T-helper 2 cell (primary cell): ENCODE measurements at places on chromosomes 11 and 22.

DNA sequence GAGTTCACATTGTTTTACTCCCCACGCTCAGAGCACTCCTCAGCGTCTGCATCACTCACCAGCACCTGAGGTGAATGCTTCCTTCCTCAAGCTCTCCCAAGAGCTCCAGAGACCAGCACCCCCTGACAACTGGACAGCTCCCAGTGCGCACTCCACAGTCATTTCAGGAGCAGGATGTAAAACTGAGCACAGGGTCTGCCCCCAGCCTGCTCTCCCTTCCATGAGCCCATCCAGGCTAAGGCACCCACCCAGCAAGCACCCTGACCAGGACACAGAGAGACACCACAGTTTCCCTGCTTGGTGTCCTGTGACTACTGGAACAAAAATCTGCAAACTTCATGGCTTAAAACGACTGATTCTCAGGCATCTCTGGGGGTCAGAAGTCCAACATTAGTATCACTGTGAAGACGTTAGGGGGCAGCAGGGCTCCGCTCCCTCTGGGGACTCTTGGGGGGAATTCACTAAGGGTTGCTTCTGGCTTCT, 3.3 kb downstream of the SCGB1D2 start:
- DNase-seq, result peak; percentile 26

- no peak for DNase-seq
Observed at GRCh38 chr22:36234919-36235318, 4.4 kb downstream of the APOL2 start.

- no peak for DNase-seq
Observed at GRCh38 chr11:35932681-35933319, 11.1 kb upstream of the LDLRAD3 start.

DNA sequence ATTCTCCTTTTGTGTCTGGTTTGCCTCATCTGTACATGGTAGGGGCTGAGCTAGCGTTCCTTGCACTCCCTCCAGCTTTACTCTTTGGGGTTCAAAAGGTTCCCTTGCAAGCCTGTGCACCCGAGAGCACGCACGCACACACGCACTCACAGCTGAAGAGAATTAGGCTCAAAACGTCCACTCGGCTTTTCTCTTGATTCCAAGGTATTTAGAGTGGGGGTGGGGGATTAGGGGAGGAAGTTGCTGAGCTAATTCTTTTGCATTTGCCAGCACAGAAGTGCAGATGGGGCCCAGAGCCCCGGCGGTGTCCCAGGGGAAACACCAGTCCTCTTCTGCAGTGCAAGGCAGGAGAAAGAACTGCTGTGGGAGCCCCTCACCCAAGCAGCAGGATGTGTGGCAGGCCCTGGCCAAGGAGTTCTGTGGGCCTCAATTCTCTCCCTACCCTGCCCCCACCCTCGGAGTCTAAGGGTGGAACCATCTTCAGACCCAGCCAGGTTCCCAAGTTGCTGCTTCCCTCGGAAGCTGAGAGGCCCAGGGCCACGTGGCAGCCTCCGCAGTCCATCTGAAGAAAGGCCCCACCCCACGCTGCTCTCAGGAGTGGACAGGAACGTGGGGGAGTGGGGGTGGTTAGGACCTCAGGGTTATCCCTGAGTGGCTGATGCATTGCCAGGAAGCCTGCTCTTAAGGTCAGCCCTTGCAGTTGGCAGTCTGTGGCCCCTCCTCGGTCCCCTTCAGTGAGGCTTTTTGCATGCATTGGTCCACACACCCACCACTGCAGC, 3.8 kb upstream of the KCNQ1OT1 start:
- no peak for DNase-seq

GRCh38 chr11:130369141-130369691, 54.5 kb upstream of the ZBTB44 start:
- no peak for DNase-seq

DNA sequence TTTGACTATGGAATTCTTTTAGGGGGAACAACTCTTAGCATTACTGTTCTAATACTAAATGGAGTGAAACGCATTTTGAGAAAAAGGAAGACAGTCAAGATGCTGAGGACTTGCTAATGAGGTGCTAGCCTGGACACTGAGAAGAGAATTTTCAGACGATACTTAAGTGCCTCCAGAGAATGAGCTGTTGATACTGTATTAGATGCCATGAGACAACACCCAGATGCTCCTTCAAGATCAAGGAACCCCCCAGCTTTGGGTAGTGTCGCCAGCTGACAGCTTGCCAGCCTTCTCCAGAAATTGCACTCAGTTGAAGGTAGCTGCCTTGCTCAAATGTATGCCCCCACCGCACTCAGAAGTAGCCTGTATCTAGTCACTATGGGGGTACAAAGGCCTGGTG, 52.5 kb upstream of the SLC36A4 start:
- no peak for DNase-seq

DNA sequence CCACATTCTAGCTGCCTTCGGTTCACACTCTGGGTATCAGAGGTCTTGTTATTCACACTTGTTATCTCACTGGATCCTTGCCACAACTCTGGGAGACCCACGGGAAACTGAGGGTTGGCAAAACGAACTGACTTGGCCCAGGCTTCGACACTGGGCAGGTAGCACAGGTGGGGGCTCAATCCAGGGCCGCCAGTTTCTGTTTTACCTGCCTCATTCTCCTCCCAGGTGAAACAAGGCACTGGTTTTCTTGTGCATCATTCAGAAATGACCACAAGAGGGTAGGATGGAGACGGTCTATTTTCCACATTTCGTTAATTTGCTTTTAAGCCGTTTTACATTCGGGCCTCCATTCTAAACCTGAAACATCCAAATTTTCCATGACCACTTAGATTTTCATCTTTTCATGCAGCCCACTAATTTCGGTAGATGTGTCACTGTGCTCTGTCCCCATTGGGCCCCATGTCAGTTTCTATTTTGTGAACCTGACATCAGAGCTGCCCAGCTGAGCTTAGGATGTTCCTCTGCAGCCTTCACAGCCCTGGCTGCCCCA, 108.1 kb downstream of the KIAA1671 start:
- peak; percentile 24 for DNase-seq

DNA sequence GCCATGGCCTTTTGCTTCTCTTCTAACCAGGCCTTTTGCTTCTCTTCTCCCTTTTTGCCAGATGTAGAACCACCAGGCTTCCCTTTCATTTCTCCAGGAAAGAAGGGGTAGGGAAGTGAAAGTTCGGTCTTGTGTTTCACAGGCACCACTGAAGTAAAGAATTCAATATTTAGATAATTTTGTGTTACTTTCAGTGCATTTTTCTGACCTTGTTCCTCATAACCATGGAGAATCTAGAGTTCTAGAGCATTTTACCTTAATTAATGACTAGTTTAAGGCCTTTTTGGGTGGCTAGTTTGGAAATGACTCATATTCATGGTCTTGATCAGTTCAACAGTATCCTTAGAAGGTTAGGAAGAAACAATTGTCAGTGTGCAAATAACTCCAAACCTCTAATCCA, 22.7 kb downstream of the GRAMD1B start:
- DNase-seq, result no peak

- no peak for DNase-seq
Observed at GRCh38 chr11:11117730-11118129, 235.3 kb downstream of the CSNK2A3 start.

DNA sequence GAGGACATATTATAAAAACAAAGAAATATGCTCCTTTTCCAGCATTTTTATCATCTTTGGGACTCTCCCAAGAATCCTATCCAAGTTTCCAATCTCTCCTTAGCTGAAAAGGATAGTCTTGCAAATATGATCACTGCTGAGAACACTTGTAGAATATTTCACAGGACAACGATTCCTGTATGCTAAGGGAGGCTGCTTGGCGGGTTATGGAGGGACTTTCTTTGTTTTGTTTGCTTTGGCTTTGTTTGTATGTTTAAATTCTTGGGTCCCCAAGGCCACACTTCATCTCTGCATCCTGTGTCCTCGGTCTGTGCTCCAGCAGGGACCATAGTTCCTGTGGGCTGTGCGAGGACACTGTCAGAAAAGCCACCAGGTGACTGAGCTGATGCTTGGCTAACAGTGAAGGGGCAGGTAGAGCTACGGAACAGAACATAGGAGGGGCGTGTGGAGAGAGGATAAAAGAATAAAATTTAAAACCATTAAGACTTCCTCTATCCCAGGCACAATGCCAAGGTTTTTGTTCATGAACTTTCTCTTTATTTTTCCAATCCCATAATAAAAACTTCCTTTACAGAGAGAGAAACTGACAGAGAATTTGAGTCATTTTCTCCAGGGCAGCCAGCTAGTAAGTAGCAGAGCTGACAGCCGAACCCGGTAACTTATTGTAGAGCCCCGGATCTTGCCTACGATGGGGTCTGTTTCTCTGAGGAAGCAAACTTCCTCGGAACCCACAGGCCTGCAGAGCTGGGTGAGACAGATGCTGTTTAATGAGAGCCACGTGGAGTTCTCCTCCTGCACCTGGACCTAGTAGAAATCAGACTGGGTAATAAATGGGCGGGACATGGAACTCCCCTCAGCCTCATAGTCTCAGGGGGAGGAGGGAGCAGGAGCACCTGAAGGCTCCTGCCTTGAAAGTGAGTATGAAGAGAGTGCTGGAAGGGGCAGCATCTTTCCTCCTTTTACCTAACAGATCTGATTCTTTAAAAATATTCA, at the start of gene IZUMO1R:
TSS of gene IZUMO1R (plus strand) at position 615 of the 993 bp plus-strand sequence. CDS start 1,057 bp downstream, outside the sequence.
- no peak for DNase-seq

GRCh38 chr11:13288375-13289029, 10.9 kb downstream of the BMAL1 start:
- no peak for DNase-seq

GRCh38 chr22:41654322-41654721, 33.2 kb downstream of the XRCC6 start:
- DNase-seq, result no peak

DNA sequence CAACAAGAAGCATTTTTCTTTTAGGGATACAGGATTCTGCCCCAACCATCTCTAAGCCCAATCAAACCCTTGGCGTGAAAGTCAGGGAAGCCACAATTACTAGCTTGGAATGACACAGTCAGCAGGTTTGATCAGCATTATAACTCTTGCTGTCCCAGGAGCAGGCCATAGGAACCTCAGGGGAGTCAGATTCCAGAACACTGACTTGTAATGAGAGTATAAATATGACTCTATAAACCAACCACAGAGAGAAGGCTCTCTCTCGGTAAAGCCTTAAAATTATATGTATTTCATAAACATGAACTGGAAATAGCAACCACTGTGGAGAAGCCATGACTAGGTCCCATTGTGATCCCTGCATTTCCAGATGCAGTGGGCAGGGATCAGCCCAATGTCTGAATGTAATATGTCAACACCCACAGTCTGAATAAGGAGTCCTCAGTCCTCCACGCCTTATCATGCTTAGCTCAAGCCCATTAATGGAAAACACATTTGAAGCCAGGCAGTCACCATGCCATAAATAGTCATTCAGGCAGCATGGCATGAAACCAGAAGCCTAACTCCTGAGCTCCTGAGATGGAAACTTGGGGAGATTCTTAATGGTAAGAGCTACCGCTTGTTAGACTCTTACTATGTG, 99.1 kb upstream of the MTNR1B start:
- DNase-seq, result no peak

GRCh38 chr22:35721960-35722359, 4.3 kb downstream of the APOL5 start:
- DNase-seq, result no peak

DNA sequence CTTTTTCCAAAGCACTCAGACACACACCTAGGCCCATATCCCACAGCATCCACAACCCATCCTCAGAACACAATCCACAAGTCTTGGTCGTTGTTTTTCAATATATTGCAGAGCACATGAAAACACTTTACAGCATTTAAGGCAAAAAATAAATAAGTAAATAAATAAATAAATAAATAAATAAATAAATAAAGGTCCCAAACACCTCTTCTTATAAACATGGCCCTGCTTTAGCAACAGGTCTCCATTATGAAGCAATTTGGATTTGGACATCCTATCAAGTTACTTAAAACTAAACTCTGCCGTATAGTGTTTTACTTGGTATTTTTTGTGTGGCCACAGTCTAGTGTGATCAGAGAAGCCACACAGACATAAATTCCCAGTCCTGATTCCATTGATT, 10.7 kb upstream of the PLEKHA7 start:
- no peak for DNase-seq

DNA sequence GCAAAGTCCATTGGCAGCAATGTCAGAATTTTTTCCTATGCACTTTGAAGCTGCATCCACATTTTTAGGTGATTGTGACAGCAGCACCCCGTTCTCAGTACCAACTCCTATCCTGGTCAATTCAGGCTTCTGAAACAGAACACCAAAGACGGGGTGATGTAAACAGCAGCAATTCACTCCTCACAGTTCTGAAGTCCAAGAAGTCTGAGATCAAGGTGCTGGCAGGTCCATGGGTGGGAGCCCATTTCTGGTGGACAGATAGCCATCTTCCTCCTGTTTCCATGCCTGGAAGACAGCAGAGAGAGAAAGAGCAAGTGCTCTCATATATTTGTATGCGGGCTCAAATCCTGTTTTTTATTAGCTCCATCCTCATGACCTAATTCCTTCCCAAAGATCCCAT, 471.2 kb downstream of the BRD1 start:
- no peak for DNase-seq

DNA sequence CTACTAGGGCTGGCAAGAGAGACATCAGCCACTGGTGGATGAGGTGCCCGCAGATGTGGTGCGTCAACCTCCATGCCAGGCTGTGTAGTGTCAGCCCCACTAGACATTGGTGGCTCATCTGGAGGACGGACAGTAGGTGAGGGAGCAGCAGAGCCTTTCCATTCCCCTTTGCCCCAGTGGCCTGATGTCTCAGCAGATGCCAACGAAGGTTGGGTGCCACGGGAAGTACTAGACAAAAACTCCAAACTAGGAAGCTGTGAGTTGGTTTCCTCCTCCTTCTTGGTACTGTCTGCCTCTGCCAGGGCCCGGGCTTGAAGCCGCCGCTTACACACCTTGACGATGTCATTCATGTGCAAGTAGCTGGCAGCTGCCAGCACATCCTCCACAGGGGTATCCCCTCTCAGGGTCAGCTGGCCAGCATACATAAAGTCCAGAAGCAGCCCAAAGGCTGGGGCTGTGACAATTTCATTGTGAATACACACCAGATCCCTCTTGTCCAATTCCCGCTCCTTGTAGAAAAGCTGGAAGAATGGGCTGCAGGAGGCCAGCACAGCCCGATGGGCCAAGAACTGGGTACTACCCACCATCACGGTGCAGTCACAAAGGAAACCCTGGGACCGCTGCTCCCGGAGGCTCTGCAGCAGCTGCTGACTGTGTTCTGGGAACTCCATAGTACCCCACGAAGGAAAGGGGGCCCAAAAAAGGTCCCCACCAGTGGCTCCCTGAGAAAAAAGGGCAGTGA, 795 bp downstream of the ZBTB3 start:
- DNase-seq, result no peak

- DNase-seq, result no peak
Observed at GRCh38 chr22:27745809-27746208, 55.7 kb downstream of the MN1 start.
